ENCODE measurements at places on chromosomes 11 and 22.

- no peak for DNase-seq
These were observed 163.1 kb downstream of the ETS1 start for GRCh38 chr11:128424271-128424711.

DNA sequence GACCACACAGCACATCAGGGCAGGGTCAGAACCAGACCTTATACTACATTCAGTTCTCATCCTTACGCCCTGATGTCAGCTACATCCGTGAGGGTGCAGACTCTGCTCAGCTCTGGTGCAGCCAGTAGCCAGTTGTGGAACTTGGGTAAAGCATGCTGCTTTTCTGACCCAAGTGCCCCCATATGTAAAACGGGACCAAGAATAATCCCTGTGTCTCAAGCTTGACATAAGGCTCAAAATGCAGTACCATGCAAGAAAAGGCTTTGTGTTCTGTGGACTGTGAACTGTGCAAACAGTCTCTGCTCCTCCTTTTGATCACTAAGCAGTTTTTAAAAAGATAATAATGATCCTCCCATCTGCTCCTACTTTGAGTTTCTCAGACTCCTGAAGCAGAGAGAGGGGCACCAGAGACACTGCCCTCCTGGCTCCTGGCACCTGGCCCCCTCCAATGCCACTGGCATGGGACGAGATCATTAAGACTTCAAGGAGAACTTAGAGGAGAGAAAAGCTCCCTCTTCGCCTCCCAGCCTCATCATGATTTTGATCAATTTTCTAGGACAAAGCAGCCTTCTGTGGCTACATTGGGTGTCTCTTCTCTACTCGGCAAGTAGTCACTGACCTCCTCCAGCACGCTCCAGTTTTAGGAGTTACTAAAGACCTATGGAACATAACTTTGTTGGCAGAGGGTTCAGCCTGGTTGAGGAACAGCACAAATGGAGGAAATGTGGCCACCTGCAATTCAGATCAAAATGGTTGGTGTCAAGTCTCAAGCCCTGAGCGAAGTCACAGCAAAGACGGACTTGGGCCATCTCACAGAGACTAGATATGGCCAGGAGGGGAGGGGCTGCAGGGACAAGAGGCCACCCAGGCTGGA lies 23.9 kb downstream of the IL10RA start:
- DNase-seq, result no peak

- DNase-seq, result peak; percentile 78
These were observed at the start of gene SLC35F2 for GRCh38 chr11:107858217-107859070. Gene SLC35F2, minus strand, starts transcription at chr11:107858787. Its CDS starts 20 bp downstream, at chr11:107858767.

DNA sequence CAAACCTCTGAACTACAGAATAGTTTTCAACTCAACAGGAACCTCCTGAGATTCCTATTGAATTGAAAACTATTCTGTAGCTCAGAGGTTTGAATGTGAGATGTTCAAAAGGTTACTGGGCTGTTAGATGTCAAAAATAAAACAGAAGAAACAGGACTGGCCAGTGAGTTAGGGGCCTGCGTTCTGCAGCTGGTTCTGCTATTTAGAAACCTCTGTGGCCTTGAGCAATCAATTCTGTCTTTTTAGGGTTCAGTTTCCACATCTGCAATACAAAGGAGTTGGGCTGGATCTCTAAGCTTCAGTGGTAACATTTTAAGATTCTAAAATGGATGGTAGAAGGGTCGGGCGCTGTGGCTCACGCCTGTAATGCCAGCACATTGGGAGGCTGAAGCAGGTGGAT lies 55.8 kb downstream of the CLMP start:
- DNase-seq, result no peak

- peak; percentile 28 for DNase-seq
These were observed 1.7 kb downstream of the PHF21A start for GRCh38 chr11:46119352-46120216.

DNA sequence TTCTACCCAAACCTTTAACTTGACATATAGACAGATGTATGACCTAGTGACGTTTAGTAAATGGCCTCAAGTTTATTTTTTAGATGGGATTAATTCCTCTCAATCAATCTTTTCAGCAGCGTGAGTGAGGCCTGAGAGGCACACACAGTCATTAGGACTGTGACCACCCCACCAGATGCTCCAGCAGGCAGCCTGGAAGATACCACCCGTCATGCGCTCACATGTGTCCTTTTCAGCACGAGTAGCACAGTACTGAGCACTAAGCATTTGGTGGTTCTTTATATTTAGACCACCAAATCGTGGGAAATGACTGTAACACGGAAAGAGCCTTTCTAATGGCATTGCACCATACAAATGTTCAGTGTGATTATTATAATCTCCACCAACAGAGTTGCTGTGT lies 354.6 kb upstream of the DDI1 start:
- DNase-seq, result peak; percentile 24

DNA sequence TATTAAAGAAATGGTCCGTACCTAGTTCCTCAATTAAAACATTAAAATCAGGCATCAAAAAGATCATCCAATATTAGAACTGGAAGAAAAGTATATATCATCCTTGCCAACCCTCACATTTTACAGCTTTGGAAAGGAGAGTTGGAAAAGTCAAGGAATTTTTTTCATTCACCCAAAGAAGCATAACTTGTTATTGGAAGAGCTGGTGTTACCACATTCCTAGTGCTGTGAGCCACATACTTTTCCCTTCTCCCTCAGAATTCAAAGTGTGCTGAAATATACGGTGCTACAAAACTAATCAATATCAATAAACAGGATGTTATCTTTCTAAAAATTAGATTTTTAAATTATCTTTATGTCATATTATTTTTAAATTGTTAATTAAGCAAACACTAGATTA lies 202.1 kb upstream of the FAT3 start:
- no peak for DNase-seq

DNA sequence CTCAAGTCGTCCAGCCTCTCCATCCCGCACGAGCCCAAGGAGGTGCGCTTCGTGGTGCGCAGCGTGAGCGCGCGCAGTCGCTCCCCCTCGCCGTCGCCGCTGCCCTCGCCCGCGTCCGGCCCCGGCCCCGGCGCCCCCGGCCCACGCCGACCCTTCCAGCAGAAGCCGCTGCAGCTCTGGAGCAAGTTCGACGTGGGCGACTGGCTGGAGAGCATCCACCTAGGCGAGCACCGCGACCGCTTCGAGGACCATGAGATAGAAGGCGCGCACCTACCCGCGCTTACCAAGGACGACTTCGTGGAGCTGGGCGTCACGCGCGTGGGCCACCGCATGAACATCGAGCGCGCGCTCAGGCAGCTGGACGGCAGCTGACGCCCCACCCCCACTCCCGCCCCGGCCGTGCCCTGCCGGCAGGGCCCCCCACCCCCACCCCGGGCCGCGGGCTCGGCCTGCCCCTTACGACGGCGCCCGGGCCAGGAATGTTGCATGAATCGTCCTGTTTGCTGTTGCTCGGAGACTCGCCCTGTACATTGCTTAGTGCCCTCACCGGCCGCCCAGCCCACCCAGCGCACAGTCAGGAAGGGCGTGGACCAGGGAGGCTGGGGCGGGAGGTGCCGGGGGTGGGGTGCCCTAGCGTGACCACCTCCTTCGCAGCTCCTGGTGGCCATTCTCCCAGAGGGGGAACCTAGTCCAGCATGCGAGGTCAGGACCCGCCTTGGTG lies 6.9 kb upstream of the ACR start:
- DNase-seq, result no peak

- no peak for DNase-seq
These were observed 1498.7 kb downstream of the TBC1D22A start for GRCh38 chr22:48261048-48261621.

GRCh38 chr11:112697391-112698178 lies 263.6 kb upstream of the NCAM1 start:
- DNase-seq, result no peak

DNA sequence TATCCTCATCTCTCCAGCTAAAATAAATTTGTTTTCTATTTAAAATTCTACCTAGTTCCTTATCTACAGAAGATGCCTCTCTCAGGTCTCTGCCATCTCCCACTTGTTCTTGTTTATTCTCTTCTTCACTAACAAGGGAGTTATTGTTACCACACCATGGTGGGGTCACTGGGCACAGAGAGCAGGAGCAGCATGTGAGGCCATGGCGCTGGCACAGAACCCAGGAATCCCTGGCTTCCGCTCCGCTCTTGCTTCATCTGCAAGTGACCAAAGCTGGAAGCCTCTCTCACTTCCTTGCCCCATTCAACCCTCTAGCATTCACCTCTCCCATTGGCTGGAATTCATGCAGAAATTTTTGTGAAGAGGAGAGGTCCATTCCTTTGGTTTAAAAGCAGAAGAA lies 190.7 kb upstream of the NCAM1 start:
- DNase-seq, result no peak

DNA sequence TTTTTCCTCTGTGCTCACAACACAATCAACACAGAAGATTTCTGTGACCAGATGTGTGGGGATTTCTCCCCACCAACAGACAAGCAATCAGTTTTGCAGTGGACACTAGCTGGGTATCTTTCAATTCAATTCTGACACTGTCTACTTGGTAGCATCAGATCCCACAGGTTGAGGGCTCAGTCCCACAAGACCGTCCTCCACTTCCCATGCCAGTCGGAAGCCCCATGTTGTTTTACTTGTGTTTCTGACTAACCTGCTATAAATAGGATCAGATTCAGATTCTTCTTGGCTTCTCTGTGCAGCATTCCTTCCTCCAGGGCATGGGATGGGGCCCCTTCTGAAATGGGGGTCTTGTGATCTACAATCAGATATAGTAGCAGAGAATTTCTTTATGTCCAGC lies 19.6 kb downstream of the ACER3 start:
- DNase-seq, result no peak

GRCh38 chr22:34105461-34106062 lies 185.3 kb upstream of the LARGE1 start:
- DNase-seq, result peak; percentile 18

DNA sequence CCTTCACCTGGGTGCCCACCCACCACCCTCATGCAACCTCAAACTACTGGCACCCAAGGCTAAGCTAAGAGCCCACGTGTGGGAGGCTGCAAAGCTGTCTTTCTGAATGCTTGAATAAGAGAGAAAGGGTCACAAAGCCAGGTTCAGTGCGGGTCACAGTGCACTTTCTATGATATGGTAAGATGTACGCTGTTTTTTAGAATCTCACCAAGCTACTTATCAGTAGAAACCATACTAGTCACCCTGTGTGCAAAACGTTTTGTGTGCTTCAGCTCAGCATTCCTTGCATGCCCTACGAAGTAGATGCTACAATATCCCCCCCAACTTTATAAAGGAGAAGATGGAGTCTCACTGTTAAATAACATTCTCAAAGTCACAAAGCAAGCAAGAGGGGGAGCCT lies 14.9 kb downstream of the P2RX3 start:
- DNase-seq, result no peak

GRCh38 chr22:42763965-42764480 lies 43.4 kb upstream of the A4GALT start:
- no peak for DNase-seq

- peak; percentile 74 for DNase-seq
These were observed 2.1 kb downstream of the CCDC88B start for GRCh38 chr11:64341851-64342791.

- peak; percentile 77 for DNase-seq
These were observed 953 bp upstream of the PACS1 start for GRCh38 chr11:66068923-66069714.

DNA sequence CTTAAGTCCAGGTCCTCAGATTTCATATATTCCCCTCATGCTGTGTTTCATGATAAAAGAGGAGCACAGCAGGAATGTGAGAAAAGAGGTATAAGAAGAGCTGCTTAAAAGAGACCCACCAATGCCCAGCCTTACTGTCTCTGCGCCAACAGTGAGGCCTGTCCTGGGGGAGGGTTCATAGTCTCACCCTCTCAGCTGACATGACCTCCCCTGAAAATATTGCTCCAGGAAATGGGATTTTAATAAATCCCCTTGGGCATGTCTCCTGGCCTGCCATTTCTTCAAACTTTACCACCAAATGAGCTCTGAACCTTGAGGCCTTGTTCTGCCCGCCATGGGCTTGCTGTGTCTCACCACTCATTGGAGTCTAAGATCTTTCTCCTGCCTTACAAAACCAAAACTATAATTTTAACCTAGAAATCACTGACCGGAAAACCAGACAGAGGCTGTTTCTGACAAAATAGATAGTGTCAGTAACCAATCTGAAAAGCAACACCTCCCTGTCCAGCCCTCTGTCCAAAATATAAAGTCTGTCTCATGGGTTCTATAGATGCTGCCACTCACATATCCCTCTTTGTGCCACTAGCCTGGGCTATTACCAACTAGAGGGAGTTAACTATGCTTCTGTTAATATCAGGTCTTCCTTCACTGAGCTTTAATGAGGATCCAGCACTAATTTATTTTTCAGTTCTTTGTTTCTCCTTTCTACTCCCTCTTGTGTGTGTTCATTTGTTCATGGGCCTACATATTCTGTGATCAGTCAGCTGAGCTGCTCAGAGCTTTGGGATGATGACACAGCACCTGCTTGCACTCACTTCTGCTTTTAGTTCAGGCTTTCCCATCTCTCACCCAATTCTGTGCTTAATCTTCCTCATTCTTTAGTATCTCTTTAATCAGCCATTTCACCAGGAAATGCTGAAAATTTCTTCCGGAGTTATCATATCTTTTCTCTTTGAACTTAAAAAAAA lies at the start of gene OR2AG2:
Gene OR2AG2, minus strand, starts transcription at position 51 of the 968 bp plus-strand sequence. CDS start 3,019 bp downstream, outside the sequence.
- no peak for DNase-seq

GRCh38 chr11:120208001-120208441 lies 2.8 kb upstream of the OAF start:
- DNase-seq, result no peak

- no peak for DNase-seq
These were observed 39.0 kb downstream of the MAML2 start for GRCh38 chr11:96303980-96304379.

DNA sequence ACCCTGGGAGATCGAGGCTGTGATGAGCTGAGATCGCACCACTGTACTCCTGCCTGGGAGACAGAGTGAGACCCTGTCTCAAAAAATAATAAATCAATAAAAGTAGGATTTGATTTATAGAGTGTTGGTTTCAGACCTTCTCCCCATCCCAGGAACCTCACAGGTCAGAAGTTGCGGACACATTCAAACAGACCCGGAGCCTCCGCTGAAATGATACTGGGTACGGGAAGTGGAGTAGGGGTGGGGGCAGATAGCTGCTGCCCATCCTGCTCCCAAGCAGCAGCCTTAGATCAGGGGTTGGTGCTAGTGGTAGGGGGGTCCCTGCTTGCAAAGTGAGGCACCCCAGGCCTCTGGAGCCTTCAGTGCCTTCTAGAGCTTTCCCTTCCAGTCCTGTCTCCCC lies 7.8 kb downstream of the PRDM11 start:
- DNase-seq, result no peak

- no peak for DNase-seq
These were observed 37.2 kb downstream of the LIMK2 start for GRCh38 chr22:31248965-31249958.

DNA sequence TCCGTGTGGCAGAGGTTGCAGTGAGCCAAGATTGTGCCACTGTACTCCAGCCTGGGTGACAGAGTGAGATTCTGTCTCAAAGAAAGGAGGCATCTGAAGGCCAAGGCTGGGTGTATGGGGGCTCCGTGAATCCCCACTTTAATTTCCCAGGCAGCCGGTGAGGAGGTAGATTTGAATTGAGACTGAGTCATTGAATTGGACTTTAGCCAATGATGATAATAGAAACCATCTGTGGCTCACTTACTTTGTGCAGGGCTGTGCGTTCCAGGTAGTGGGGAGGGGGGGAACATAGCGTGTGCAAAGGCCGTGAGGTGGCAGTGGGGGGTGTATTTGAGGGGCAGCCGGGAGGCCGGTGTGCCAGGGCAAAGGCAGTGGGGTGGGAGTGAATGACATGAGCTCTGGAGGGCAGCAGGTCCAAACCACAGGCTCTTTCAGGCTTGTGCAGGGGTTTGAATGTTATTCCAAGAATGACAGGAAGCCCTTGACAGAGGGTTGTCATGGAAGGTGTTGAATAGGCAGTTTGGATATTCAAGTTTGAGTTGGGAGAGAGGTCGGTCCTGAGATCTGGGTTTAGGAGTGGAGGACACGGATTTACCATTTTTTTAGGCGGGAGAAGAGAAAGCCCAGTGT lies 6.1 kb downstream of the ARHGAP8 start:
- DNase-seq, result no peak

- DNase-seq, result peak; percentile 60
These were observed 86.3 kb downstream of the CCDC83 start for GRCh38 chr11:85941380-85941973.

Measured in BE2C (cell line).